Aorta (tissue), 5 donors: ENCODE measurements at places on chromosomes 13 and 19.
A peak's percentile ranks its signal among the peaks of the same experiment; 100 is the strongest.

- DNase-seq: peak; percentile 96
Measured at GRCh38 chr19:39996811-39997637, at the start of gene ZNF546. Gene ZNF546, plus strand, starts transcription at chr19:39997060. Its CDS starts 1,267 bp downstream, at chr19:39998327.

DNA sequence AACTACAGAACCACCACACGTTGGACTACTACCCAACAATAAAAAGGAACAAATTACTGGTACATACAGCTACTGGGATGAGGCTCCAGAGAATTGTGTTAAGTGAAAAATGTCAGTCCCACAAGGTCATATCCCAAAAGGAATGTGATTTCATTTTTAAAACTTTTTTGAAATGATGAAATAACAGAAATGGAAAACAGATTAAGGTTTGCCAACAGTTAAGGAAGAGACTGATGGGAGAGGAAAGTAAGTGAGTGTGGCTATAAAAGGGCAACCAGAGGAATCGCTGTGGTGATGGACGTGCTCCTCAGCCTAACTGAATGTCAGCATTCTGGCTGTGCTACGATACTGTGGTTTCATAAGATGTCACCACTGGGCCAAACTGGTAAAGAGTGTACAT lies 512.8 kb downstream of the UQCRFS1 start:
- no peak for DNase-seq

- DNase-seq: no peak
Measured at GRCh38 chr13:83386609-83387008, 495.7 kb downstream of the SLITRK1 start.

GRCh38 chr19:14183741-14184350 lies 22.1 kb downstream of the ADGRL1 start:
- DNase-seq: no peak

- no peak for DNase-seq
Measured at GRCh38 chr13:20616059-20616797, 49.3 kb downstream of the IFT88 start.

DNA sequence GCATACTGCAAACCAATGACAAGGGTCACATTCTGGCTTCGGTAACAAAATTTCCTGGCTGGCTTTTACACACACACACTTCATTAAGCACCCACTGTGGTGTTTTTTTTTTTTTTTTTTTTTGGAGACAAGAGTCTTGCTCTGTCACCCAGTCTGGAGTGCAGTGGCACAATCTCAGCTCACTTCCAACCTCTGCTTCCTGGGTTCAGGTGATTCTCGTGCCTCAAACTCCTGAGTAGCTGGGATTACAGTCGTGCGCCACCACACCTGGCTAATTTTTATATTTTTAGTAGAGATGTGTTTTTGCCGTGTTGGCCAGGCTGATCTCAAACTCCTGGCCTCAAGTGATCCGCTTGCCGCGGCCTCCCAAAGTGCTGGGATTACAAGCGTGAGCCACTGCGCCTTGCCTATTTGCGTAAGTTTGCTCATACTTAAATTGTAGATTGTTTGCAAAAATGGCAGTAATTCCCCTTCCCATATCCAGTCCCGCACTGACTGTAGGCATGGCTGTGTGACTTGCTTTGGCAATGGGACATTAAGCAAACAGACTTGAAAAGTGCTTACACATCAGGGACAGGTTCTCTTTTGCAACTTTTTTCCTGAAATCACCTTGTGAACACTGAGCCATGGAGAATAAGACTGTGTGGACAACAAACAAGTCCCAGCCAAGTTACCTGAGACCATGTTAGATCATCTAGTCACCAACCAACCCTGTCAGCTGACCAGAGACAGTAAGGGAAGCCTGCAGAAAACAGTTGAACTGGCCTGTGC lies 42.1 kb upstream of the EBPL start:
- no peak for DNase-seq

GRCh38 chr13:114044486-114044885 lies 70.6 kb upstream of the C13orf46 start:
- DNase-seq: no peak

GRCh38 chr13:52738719-52739467 lies 727 bp downstream of the CNMD start:
- peak; percentile 50 for DNase-seq

DNA sequence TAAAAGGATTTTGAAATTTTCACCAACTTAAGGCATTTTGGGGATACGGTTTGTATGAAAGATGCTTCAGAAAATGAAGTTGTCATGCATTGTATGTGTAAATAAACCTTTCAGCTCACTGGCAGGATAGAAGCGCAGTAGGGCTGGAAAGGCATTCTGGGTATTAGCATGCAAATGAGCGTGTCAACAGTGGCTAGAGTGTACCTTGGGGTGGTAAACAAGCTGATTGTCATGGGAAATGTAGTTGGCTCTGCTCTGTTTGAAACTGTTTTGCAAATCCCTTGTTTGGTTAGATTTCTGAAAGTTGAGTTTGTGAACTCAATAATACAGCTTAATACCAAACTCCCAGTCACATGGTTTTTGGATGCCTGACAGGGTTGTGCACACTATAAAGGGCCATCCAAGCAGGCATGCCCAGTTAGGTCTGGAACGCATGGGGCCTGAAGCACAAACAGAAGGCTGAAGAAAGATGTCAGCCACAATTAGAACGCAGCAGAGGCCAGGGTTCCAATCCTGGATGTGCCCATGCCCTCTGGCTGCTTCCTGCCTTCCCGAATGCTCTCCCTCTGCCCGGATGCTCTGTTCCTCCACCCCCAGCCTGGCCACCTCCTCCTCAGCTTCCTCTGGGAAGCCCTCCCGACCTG lies 14.6 kb downstream of the GSX1 start:
- DNase-seq: no peak

DNA sequence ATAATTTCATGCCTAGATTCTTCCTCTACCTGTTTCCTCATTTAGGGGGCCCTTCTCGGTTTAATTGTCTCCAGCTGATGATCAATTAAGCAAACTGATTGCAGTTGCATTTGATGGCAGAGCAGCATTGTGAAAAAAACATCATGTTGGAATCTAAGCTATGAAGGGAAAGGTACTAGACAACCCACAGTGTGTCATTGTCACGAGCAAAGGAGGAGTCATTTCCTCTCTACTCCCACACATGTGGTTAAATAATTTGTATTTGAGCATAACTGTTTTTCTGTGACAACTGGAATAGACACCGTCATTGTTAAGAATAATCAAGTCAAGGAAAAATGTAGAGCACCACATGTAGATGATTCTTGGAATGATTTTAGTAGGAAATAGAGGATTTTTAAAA lies 240.3 kb downstream of the DCT start:
- no peak for DNase-seq
